ENCODE measurements at places on chromosomes 6 and 20. TPM values are rescaled to one million over a fixed set of nuclear protein-coding genes. Genes with fewer than 3 reads are reported as not detected.

Gene CABLES2
- 12.6 TPM for total RNA-seq

GRCh38 chr6:19759117-19759880 is 77.9 kb upstream of the ID4 start:
- no peaks in the 10 kb centered on the region for H3K36me3 ChIP-seq
- no peaks in the 10 kb centered on the region for H3K27me3 ChIP-seq
- H3K4me1 ChIP-seq: no peaks in the 10 kb centered on the region
- no peak overlapping the region for H3K27ac ChIP-seq

DNA sequence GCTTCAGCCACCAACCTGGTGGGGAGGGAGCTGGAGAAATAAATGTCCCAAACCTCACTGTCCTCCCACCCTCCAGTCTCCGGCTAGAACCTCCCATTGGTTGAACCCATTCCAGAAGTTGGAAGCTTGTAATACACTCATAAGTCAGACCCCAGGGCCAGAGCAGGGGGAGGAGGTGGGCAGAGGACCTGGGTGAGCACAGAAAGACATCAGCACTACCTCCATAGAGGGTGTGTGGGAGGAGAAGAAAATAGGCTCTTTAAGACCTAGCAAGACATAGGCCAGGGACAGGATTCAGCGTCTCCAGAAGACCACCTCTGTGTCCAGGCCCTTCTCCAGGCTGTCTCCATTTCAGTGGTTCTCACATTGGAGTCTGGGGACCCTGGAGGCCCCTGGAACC is 73.3 kb upstream of the TOP1 start:
- no peaks in the 10 kb centered on the region for H3K27me3 ChIP-seq
- no peak overlapping the region for H3K4me3 ChIP-seq
- H3K4me1 ChIP-seq: peaks cover 6% of the 10 kb centered on the region
- no peaks in the 10 kb centered on the region for H3K36me3 ChIP-seq
- no peak overlapping the region for H3K27ac ChIP-seq
- no peak for DNase-seq

DNA sequence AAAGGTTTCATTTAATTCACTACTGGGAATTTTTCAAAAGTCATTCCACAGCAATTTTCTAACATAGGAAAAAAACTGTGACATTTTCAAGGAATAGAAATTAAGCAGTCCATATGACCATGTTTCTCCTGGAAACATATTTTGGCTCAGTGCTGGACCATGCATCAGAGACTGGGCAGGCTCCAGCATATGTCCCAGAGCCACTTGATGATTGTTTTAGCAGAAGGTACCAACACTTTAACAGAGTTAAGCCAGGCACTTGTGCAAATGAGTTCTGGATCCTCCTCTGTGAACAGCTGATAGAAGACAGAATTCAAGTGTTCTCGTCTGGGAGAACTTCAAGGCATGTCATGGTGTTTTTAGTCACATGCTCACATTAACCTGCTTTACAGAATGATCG is 516.3 kb downstream of the COL12A1 start:
- H3K36me3 ChIP-seq: no peaks in the 10 kb centered on the region
- H3K4me3 ChIP-seq: no peak overlapping the region
- no peak for DNase-seq
- no peak overlapping the region for H3K27ac ChIP-seq
- H3K4me1 ChIP-seq: no peaks in the 10 kb centered on the region

Data from GM23338 (cell line).